ENCODE measurements at places on chromosomes 3 and 15. TPM values are rescaled to one million over a fixed set of nuclear protein-coding genes. Genes with fewer than 3 reads are reported as not detected.

- no peaks in the 10 kb centered on the region for H3K4me1 ChIP-seq
- H3K27me3 ChIP-seq: no peaks in the 10 kb centered on the region
- no peak for DNase-seq
These were observed 242.9 kb downstream of the WNT5A start for GRCh38 chr3:55244247-55244646.

- H3K4me3 ChIP-seq: no peak overlapping the region
- no peaks in the 10 kb centered on the region for H3K4me1 ChIP-seq
- H3K27ac ChIP-seq: no peak overlapping the region
These were observed 15.9 kb downstream of the RPLP1 start for GRCh38 chr15:69468241-69469121.

DNA sequence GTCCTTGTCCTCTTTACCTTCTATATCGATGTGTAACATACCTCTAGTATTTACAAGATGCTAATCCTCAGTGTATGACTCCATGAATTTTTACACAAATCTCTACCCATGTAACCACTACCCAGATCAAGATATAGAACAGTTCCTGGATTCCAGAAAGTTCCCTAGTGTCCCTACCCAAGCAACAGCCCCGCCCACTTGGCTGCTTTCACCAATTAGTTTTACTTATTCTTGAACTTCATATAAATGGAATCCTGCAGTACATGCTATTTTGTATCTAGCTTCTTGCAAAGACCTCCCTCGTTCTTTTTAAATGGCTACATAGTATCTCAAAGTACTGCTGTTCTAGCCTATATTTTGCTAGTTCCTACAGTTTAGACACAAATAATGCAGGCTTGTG is 33.0 kb downstream of the CD276 start:
- H3K27ac ChIP-seq: no peak overlapping the region
- no peaks in the 10 kb centered on the region for H3K4me1 ChIP-seq
- no peak overlapping the region for H3K4me3 ChIP-seq
- H3K27me3 ChIP-seq: no peaks in the 10 kb centered on the region

- no peaks in the 10 kb centered on the region for H3K27me3 ChIP-seq
- H3K27ac ChIP-seq: no peak overlapping the region
- no peak for DNase-seq
- H3K4me3 ChIP-seq: no peak overlapping the region
These were observed 252.1 kb downstream of the NTRK3 start for GRCh38 chr15:88004399-88004798.

DNA sequence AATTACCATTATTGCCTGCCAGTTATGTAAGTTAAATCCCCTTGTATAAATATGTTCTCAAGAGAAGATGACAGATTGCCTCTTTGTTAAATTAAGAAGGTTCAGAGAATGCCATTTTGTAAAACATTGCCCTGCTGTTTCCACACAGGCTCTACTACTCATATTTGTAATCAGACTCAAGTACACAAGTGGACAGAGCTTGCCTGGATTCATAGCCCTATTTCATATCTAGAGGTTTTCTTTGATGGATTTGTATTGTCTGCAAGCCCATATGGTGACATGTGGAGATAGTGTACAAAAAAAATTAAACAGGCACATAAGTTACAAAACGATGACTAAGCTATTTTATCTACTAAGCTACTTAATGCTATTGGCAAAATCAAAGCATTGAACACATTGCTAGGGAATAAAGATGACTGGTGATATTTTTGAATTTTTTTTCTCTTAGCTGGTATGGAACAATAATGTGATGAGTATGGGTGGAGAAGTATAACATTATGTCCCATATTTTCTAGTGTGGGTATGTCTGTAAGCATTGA is 1286.6 kb upstream of the ALCAM start:
- no peaks in the 10 kb centered on the region for H3K27me3 ChIP-seq
- H3K4me1 ChIP-seq: no peaks in the 10 kb centered on the region
- H3K4me3 ChIP-seq: no peak overlapping the region
- H3K27ac ChIP-seq: no peak overlapping the region

DNA sequence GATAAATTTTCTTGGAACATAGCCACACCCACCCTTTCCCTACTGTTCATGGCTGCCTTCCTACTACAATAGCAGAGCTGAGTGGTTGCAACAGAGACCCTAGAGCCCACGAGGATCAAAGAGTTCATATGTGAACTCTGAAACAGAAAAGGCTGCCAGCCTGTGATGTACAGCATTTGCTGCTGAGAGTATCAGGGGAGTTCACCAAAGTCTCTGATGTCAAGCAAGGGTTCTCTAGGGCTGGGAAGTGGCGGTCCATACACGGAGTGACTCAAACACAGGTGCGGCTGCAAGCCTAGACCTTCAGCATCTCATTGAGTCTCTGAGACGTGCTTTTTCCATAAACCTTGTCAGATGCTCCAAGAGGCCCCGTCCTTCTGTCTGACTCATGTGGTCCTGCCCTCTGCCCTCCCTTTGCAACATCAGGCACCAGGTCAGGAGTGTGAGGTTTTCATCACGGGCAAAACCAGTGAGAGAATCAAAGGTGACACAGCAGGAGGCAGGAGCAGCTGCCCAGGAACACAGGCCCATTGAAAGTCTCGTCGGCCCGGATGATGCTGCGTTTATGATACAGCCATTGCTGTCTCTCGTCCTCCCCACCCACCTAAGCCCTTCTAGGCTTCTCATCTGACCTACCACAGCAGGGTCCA is 42.9 kb downstream of the PCSK6 start:
- peaks cover 12% of the 10 kb centered on the region for H3K4me1 ChIP-seq
- DNase-seq: no peak
- no peaks in the 10 kb centered on the region for H3K36me3 ChIP-seq
- no peak overlapping the region for H3K4me3 ChIP-seq
- H3K27ac ChIP-seq: no peak overlapping the region

GRCh38 chr15:101652786-101653430 is 727 bp upstream of the TM2D3 start:
- peaks cover 5% of the 10 kb centered on the region for H3K4me1 ChIP-seq
- peak overlapping the region; percentile 97 for H3K4me3 ChIP-seq
- H3K27ac ChIP-seq: peak overlapping the region; percentile 92
- peak; percentile 28 for DNase-seq
- no peaks in the 10 kb centered on the region for H3K36me3 ChIP-seq

GRCh38 chr15:59400103-59400813 is 27.6 kb upstream of the MYO1E start:
- no peak overlapping the region for H3K4me3 ChIP-seq
- H3K27me3 ChIP-seq: no peaks in the 10 kb centered on the region
- H3K4me1 ChIP-seq: no peaks in the 10 kb centered on the region

DNA sequence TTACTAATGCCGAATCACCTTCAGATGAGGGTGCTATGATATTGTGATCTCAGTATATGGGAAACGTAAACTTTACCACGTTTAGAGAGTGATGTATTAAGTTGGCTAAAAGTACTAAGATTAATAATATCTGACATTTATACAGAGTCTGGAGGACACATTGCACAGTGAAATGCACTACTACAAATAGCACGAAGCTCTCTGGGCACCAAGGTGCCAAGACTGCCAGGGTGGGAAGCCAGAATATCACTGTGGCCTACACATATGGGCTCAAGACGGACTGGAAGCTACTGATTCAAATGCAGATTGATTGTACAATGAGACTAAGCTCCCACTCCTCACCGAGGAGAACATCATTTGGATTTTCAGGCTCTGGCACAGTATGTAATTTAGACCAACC is 113.3 kb upstream of the LIPC start:
- H3K27me3 ChIP-seq: no peaks in the 10 kb centered on the region
- no peak overlapping the region for H3K27ac ChIP-seq
- no peaks in the 10 kb centered on the region for H3K36me3 ChIP-seq
- no peak for DNase-seq
- no peak overlapping the region for H3K4me3 ChIP-seq
- H3K4me1 ChIP-seq: no peaks in the 10 kb centered on the region

DNA sequence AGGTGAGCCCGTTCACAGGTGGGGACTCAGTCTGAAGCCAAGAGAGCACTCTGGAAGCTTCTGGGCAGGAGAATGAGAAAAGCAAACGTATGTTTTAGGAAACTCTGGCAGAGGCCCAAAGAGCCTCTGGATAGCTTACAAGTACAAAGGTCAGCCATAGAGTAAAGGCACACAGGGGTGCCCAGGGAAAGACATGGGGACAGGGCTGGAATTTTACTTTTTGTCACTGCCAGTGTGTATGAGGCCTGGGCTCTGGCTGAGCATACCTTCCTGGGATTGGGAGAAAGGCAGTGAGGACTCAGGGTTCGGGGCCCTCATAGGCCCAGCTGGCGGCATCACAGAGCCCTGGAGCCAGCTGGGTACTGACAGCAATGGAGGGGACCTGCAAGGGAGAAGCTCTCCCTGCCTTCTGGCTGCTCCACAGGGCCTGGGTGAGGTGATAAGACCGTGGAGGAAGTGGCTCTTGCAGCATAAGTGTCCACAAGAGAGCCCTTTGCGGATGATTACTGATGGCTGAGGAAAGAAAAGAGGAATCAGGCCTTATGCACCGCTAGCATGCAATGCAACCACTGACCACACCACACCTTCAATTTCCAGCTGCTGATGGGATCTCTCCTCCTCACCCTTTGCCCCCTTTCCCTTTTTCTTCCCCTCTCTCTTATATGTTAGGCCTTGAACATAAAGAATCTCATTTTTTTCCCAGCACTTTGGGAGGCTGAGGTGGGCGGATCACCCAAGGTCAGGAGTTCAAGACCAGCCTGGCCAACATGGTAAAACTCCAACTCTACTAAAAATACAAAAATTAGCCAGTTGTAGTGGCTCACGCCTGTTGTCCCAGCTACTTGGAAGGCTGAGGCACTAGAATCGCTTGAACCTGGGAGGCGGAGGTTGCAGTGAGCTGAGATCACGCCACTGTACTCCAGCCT is 25.1 kb upstream of the BCL2L10 start:
- H3K4me1 ChIP-seq: no peaks in the 10 kb centered on the region
- DNase-seq: no peak
- H3K4me3 ChIP-seq: no peak overlapping the region

DNA sequence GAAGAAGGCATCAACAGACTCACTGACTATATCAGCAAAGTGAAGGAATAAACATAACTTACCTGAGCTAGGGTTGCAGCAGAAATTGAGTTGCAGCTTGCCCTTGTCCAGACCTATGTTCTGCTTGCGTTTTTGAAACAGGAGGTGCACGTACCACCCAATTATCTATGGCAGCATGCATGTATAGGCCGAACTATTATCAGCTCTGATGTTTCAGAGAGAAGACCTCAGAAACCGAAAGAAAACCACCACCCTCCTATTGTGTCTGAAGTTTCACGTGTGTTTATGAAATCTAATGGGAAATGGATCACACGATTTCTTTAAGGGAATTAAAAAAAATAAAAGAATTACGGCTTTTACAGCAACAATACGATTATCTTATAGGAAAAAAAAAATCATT is 17.8 kb downstream of the LMOD3 start:
- H3K4me3 ChIP-seq: no peak overlapping the region
- peaks cover 2% of the 10 kb centered on the region for H3K4me1 ChIP-seq
- no peak for DNase-seq
- no peaks in the 10 kb centered on the region for H3K36me3 ChIP-seq

SLC9C1 gene
- not detected for total RNA-seq

B3GALNT1 gene
- total RNA-seq: 12.9 TPM

CP gene
- 5.7 TPM for total RNA-seq

HERC2 gene
- 48.0 TPM for total RNA-seq

SERPINI1 gene
- total RNA-seq: 7.7 TPM

MAGI1 gene
- total RNA-seq: 6.9 TPM

TSPAN3 gene
- 170 TPM for total RNA-seq

GNAT1 gene
- not detected for total RNA-seq
